Kidney (tissue), 22 donors: ENCODE measurements at places on chromosomes 11 and 22.

- DNase-seq: no peak
- H3K27me3 ChIP-seq: no peaks in the 10 kb centered on the region
- H3K27ac ChIP-seq: no peak overlapping the region
- H3K4me3 ChIP-seq: no peak overlapping the region
Measured at GRCh38 chr22:36910461-36910860, 3.0 kb upstream of the CSF2RB start.

DNA sequence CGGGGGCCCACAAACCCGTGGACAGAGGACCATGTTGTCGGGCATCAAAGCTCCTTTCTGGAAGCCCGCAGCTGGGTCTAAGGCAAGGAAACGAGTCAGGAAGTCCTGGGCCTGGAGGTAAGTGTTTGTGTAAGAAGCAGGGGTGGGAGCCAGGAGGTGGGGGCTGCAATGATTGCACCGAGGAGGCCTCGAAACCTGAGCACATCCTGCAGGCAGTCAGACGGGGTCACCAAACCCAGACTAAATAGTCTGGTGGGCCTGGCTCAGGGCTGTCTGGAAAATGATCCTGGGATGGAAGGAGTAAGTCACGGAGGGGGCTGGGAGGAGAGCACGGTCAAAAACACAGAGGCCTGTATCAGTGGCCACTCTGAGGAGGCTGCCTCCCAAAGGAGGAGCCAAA, 539.2 kb downstream of the MN1 start:
- no peaks in the 10 kb centered on the region for H3K27me3 ChIP-seq
- no peak for DNase-seq
- H3K27ac ChIP-seq: no peak overlapping the region

DNA sequence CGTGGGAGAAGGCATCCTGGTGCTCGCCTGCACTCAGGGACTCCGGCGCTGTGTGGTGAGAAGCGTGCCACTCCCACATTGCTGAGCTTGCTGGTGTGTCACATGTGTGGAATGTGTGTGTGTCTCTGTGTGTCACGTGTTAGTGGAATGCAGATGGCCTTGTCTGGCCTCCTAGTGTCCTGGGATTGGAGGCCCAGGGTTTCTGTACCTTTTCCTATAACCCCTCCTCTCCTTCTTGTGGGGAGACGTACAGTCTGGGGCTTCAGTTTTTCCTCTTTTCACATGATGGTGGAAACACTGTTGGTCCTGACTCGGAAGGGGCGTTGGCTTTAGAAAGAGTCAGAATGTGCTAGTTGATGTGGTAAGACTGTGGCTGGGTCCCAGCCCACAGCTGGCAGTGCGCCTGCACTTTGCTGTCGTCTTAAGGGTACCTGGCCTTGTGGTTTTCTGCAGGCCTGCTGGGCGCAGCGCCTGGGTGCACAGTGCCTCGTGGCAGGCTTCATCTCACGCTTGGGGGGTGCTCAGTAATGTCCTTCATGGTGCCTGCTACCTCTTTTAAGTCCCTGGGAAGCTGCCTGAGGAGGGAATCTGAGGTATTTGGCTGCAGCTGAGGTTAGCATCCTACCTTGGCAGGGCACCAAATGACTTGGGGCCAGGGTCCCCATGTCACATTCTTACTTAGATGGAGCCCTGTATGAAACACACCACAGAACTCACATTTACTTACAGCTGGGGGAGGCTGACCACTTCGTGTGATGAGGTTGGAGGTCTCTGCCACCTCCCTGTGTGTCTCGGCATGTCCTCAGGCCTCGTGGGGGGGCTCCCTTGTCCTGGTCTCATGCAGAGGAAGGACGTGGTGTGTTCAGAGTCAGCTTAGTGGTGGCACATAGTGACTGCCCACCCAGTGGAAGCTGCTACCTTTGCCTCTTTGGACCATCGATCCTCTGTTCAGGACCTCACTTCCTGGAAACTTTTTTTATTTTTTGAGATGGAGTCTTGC, 61.9 kb downstream of the MED15 start:
- H3K4me1 ChIP-seq: no peaks in the 10 kb centered on the region
- no peak for DNase-seq
- no peak overlapping the region for H3K4me3 ChIP-seq
- H3K27ac ChIP-seq: no peak overlapping the region

- no peak for DNase-seq
- no peak overlapping the region for H3K4me3 ChIP-seq
Measured at GRCh38 chr22:25749420-25750169, 7.6 kb downstream of the MYO18B start.

DNA sequence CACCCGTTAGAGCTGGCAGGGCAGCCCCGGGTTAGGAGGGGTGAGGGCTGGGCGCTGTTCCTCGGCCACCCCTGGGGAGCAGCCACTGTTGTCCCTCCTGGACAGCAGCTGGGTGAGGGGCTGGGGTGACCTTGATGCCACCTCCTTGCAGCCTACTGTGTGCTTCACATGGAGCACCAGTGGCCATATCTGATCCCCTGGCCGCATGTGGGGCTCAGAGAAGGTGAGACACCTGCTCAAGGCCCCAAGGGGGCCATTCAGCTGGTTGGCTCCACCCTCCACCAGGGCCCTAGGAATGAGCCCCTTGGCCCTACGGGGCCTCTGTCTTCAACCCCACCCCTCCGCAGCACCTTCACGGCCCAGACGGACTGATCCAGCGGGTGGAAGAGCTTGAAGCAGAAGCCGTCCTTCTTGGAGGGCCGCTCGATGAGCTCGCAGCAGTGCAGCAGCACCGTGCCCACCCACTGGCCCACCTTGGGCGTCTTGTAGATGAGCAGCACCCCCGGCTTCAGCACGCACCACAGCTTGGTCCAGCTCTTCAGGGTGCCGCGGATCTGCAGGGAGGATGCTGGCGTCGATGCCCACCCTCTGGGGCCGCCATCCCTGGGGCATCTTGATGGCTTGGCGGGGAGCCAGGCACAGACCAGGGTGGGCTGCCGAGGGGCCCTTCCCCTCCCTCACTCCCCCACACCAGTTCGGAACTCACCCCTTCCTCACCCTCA, 44.9 kb downstream of the OSBPL5 start:
- no peaks in the 10 kb centered on the region for H3K27me3 ChIP-seq
- H3K4me1 ChIP-seq: no peaks in the 10 kb centered on the region
- DNase-seq: no peak
- H3K4me3 ChIP-seq: no peak overlapping the region
- no peak overlapping the region for H3K27ac ChIP-seq

DNA sequence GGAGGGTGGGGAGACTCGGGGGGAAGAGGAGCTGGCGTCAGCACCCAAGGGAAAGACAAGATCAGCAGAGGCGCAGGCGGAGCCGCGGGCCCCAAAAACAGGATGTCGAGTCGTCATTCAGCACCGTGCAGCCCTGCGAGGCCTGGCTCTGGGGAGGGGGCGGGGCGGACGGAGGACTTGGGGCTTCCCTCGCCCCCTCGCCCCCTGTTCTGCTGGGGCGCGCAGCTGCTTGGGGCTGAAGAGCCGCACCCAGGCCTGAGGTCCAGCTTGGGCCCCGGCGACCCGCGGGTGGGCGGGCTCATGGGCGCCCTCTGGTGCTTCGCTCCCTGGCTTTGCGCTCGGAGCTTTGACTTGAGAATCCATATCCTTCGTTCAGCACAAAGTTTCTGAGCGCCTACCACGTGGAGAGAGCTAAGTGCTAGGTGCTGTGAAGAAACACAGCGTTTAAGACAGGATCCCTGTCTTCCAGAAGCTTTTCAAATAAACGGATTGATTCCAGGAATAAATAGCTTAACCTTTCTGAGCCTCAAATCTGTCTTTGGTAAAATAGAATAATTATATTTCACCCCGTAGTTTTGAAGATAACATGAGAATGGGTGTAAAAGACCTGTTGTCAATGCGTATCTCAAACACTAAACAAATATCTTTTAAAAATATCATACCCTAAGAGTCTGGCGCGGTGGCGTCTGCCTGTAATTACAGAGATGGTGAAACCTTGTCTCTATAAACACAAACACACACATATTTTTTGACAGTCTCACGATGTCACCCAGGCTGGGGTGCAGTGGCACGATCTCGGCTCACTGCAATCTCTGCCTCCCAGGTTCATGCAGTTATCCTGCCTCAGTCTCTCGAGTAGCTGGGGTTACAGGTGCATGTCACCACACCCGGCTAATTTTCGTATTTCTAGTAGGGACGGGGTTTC, 929 bp upstream of the RHOG start:
- H3K4me1 ChIP-seq: peaks cover 8% of the 10 kb centered on the region
- H3K27ac ChIP-seq: peak overlapping the region; percentile 92

- H3K4me1 ChIP-seq: no peaks in the 10 kb centered on the region
- DNase-seq: no peak
- H3K4me3 ChIP-seq: no peak overlapping the region
- H3K36me3 ChIP-seq: no peaks in the 10 kb centered on the region
Measured at GRCh38 chr11:1232883-1233321, 10.0 kb downstream of the MUC5B start.

- no peaks in the 10 kb centered on the region for H3K36me3 ChIP-seq
- H3K27me3 ChIP-seq: no peaks in the 10 kb centered on the region
- no peak overlapping the region for H3K4me3 ChIP-seq
Measured at GRCh38 chr11:88300888-88301487, 36.5 kb downstream of the CTSC start.

DNA sequence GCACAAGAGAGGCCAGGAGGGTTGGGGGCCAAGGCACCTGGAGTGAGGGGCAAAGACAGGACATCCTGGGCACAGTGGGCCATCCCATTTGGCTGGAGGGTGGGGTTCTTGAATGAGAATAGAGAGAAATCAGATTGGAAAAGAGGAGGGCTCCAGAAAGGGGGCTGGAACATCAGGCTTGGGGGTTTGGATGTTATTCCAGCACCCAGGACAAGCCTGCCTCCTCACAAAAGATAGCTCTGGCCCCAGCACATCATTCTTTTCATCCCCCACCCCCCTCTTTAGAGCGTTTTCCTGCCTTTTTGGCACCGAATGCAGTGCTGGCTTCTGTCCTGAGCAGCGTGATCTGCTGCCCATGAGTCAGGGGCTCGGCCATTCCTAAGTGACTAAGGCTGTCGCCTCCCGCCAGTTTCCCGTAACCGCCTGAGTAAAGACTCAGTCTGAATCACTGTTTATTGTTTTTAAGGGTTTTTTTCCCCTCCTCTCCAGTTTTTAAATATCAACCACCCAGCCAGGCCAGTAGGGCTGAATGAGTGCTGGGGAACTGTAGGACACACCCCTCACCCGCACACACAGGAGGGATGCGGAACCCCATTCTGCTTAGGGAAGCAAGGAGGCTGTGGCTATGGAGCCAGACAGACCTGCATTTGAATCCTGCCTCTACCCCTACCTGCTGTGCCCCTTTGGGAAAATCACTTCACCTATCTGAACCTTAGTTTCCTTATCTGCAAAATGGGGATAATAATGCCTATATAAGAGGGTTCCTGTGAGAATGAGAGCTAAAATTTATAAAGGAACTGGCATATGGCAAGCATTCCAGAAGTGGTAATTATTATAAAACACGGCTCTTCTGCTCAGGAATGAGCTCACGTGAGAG, 32.4 kb upstream of the NAV2 start:
- H3K36me3 ChIP-seq: no peaks in the 10 kb centered on the region
- DNase-seq: peak; percentile 46
- H3K27ac ChIP-seq: no peak overlapping the region
- H3K4me1 ChIP-seq: no peaks in the 10 kb centered on the region
- no peaks in the 10 kb centered on the region for H3K27me3 ChIP-seq

DNA sequence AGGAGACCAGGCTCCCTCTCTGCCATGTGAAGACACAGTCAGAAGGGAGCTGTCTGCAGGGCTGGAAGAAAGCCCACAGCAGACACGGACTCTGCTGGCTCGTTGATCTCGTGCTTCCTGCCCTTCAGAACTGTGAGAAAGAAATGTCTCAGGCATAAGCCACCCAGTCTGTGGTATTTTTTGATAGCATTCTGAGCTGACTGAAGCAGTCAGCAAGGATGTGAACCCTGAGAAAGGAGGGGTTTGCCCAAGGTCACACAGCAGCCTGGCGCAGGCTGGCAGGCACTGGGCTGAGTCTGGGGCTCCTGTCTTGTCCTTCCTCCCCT, 255.1 kb upstream of the B3GAT1 start:
- no peaks in the 10 kb centered on the region for H3K27me3 ChIP-seq
- H3K27ac ChIP-seq: no peak overlapping the region
- no peak for DNase-seq
- H3K36me3 ChIP-seq: no peaks in the 10 kb centered on the region
- no peaks in the 10 kb centered on the region for H3K4me1 ChIP-seq
- no peak overlapping the region for H3K4me3 ChIP-seq

DNA sequence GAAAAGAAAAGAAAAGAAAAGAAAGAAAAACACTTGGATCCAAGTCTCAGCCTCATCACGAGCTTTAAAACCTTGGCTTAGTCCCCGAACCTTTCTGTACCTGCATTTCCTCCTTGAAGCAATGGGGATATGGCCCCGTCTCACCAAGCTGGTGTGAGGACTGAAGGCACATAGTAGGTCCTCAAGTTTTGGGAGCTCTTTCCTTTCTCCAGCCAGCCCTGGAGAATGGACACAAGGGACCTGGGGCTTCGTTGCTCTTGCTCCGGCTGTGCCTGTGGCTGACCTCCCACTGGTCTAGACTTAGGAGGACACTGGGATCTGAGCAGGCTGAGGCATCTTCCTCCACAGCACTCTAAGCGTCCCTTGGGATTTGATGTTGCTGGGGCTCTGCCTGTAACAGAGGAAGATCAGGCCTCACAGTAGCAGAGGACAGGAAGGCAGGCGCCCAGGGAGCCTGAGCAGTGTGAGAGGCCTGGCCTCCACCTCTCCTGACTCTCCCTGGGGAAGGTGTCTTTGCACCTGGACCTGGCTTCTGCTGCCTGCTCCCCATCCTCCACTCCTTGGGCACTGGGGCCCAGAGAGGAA, 32.8 kb downstream of the KCNC1 start:
- no peak for DNase-seq
- H3K36me3 ChIP-seq: no peaks in the 10 kb centered on the region
- no peaks in the 10 kb centered on the region for H3K27me3 ChIP-seq
- H3K4me1 ChIP-seq: no peaks in the 10 kb centered on the region
- no peak overlapping the region for H3K27ac ChIP-seq
- no peak overlapping the region for H3K4me3 ChIP-seq

GRCh38 chr11:112511911-112512310, 251.3 kb upstream of the PLET1 start:
- no peak overlapping the region for H3K4me3 ChIP-seq
- H3K27me3 ChIP-seq: no peaks in the 10 kb centered on the region
- H3K27ac ChIP-seq: no peak overlapping the region
- no peaks in the 10 kb centered on the region for H3K4me1 ChIP-seq
- DNase-seq: no peak
